ENCODE measurements at places on chromosomes 6 and 20.
A peak's percentile ranks its signal among the peaks of the same experiment; 100 is the strongest.

GRCh38 chr6:49038294-49038822 lies 424.7 kb downstream of the MMUT start:
- DNase-seq, result no peak

DNA sequence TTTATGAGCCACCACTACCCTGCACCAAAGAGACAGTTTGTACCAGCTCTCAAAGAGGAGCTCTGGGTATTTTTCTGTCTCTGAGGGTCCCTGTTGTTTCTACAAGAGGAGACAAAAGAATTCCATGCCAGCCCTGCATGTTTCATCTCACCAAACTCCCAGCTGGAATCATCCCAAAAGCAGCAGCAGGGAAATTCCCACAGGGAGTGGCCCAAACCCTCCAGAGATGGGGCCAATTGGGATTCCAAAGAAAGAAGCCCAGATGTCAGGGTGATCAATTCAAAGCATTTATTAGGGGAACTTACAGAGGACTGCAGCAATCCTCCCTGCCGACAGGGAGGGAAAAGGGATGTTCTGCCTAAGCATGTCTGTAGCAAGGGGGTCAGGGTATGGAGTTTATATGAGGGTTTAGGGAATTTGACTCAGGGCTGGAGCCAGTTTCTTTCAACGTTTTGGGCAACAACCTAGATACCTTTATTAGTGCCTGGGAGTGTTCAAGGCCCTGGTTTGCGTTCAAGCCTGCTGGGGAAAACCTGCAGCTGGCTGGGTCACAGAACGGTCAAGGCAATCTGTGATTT lies 47.2 kb downstream of the MUC22 start:
- DNase-seq, result no peak

GRCh38 chr20:56592817-56593216 lies 36.3 kb upstream of the TFAP2C start:
- DNase-seq, result no peak

- peak; percentile 65 for DNase-seq
Observed at GRCh38 chr6:155154158-155154830, 109.5 kb upstream of the CLDN20 start.

- no peak for DNase-seq
Observed at GRCh38 chr6:75422024-75422639, 71.5 kb downstream of the FILIP1 start.

GRCh38 chr6:155089746-155090145 lies 94.6 kb downstream of the TIAM2 start:
- DNase-seq, result no peak

DNA sequence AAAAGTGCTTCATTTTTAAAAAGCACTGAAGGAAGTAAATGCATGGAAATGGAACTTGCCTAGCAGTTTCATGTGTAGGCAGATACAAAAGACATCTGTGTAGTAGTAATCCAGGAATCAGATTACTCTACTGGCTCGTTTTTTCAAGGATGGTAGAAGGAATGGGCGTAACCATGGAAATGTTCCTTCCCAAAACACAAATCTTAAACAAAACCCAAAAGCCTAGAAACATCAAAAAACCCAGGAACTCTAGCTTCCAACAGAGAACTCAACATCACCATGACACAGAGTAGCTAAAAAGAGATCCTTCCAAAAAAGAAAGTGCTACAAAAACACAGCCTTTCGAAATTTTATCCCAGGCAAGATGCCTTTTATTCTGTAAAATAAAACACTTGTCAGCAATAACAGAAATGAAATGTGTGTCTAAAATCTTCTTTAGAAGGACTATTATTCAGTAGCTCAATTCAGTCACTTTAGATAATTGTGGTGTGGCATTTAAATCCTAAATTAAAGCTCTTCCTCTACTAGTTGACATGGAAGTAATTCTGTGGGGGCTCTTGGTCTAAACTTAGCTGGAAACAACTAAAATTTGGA lies 81.7 kb downstream of the FAM217A start:
- no peak for DNase-seq
